ENCODE measurements at places on chromosomes 6 and 20.

- DNase-seq: peak; percentile 27
These were observed 438.4 kb upstream of the ADGRB3 start for GRCh38 chr6:68196645-68197044.

DNA sequence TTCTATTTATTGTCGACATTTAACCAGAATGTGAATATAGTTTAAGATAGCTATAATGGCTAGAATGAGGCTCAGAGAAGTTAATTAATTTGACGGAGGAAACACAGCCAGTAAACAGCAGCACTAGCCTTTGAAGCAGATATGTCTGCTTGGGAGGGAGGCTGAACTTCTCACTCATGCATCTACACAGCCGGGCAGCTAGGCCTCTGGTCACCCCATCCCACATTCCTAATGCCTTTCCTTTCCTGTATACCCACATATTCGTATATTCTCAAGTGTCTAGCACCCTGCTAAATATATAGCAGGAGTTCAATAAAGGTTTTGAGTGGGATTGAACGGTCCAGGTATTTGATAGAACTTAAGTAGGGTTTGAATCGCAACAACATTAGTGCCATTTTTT, 230.4 kb upstream of the PDE10A start:
- no peak for DNase-seq

DNA sequence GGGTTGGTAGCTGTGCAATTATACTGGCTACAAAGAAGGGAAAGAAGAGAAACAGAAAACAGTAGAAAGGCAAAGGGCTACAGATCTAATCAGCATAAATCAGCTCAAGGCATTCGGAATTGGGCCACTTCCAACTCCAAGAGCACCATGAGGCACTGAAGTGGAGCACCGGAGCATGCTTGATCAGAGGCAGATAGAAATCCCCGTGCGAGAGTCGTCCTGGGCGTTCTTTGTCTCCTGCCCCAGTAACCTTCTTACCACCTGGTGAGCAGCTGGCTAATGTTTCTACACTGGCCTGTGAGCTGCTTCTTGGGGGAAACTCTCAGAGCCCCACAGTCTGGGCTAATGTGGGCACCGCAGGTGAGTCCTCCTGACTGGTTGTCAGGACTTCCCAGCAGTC, 16.7 kb downstream of the NEDD9 start:
- no peak for DNase-seq

DNA sequence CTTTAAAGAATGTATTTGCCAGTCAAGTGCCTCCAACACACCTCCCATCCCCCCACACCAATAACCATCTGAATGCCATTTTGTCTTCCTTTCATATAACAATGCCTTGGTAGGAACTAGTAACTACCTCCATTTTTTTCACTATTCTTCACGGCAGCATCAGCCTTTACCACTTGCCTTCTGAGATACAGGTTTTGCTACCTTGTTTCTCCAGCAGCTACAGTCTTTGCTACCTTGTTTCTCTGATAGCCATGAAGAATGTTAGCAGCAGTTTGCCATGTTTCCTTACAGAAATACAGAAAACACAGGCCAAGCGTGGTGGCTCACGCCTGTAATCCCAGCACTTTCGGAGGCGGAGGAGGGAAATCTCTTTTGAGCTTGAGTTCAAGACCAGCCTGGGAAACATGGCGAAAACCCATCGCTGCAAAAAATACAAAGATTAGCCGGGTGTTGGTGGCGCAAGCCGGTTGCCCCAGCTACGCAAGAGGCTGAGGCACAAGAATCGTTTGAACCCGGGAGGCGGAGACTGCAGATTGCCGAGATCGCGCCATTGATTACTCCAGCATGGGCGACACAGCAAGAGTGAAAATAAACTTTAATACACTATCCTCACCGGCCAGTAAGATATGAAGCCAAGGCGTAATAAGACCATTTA, 100.9 kb downstream of the HFE start:
- DNase-seq: no peak

DNA sequence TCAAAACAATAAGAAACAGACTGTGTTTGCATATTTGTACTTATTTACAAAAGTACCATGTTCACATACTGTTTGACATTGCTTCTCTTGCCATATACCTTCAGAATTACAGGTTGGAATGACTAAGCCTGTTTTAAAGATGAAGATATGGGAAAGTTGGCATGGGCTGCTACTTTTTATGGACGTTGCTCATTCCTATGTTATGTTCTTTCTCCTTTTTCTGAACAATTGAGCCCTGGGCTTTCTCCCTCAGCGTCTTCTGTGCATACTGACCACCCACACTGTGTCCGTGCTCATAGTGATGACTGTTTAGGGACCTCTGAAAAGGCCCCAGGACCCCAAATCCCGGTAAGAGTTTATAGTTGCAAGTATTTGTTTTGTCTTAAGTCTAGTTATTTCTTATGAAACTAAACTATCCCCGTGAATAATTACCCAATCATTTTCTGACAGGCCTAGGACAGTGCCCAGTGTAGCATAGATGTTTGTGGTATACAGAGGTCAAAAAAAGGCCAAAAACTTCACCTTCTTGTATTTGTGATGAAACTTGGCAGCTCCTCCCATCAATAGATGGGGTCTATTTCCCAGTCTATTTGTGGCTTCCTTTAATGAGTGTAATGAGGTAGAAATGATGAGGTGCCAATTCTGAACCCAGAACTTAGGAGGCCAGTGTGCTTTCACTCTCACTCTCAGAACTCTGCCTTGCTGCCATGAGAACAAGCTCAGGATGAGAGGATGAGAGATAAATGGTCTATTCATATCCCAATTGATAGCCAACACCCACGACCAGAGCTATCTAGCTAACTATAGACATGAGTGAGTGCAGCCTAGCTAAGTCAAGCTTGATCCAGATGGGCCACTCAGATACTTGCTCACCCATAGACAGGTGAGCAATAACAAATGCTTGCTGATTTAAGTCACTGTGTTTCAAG, 40.9 kb downstream of the GSTA4 start:
- no peak for DNase-seq

- DNase-seq: no peak
These were observed 116.3 kb upstream of the TAB2 start for GRCh38 chr6:149201068-149201655.

GRCh38 chr6:133301835-133302234, 60.7 kb downstream of the EYA4 start:
- no peak for DNase-seq
